ENCODE measurements at places on chromosomes 3 and 15.

DNA sequence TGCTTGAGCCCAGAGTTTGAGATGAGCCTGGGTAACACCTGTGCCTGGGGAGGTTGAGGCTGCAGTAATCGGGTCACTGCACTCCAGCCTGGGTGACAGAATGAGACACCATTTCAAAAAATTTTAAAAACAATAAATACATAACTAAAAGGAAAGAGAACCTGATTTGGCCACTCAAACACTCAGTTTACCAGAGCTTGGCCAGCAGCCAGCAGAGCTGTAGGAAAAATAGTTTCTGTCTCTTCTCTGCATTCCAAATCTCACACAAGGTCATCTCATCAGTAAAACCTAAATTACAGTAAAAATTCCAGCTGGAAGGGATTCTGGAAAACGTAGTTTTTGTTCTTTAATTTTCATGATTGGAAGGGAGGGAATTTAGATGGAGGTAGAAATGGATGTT is 7.8 kb upstream of the PPM1L start:
- DNase-seq, result no peak

- DNase-seq, result no peak
These were observed 14.2 kb downstream of the IRAK2 start for GRCh38 chr3:10178892-10179291.

- DNase-seq, result peak; percentile 0
These were observed 124.4 kb downstream of the HCN4 start for GRCh38 chr15:73244333-73244732.

GRCh38 chr15:44738340-44738984 is 2.1 kb downstream of the TRIM69 start:
- DNase-seq, result peak; percentile 78

- no peak for DNase-seq
These were observed 179.6 kb downstream of the FEZF2 start for GRCh38 chr3:62193586-62194345.

- no peak for DNase-seq
These were observed 73.7 kb upstream of the SLCO2A1 start for GRCh38 chr3:134103470-134103869.

DNA sequence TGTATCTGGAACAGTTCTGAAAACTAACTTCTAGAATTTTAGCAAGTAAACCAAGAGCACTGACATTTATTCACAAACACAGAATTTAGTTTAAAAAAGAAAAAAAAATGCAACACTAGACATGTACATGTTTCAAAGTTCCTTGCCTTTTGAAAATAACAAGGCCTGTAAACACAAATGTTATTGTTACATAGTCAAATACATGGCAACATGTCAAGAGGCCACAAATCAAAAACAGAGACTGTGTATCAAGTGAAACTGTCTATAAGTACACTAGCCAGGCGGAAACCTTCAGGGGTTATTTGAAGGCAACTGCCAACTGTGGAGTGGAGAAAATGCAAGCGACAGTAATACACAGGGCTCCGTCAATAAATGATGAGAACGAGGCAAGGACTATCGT is 547.6 kb downstream of the FOXP1 start:
- DNase-seq, result no peak

DNA sequence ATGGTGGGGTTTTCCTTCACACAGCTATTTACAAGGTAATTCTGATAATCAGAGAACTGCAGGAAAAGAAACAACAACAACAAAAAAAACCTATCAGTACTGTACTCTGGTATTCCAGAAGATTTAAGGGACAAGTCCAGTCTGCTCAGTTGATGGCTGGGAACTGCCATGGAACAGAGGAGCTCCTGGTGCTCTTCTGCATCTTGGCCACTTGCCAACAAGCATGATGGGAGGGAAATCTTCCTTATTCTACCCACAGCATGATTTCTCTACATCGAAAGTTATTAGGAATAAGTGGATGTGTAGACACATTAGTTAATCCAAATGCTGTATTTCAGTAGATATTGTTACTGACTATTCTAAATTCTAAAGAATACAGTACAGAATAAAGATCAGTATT is 51.7 kb downstream of the RASGRP1 start:
- no peak for DNase-seq

GRCh38 chr3:38165722-38166387 is 518 bp downstream of the OXSR1 start:
- DNase-seq, result no peak

- no peak for DNase-seq
These were observed at the start of gene RYR3 for GRCh38 chr15:33310481-33311311. TSS of gene RYR3 (plus strand) at chr15:33310967. CDS start at chr15:33311046, 79 bp downstream.

DNA sequence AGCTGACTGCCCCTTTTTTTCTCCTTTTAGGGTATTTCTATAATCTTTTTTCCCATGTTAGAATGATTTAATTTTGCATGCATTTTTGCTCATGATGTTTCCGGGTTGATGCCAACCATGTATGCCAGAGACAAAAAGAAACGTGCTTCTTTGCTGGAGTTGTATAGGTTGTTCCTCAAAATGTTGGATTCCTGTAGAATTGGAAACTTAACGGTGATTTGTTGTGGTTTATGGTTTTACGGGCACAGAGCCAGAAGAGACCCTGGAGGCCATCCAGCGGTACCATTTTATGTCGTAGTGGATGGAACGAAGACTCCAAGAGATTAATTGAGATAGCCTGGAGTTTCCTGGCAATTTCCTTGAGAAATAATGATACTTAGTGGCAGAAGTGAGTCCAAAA is 481.5 kb upstream of the RGMA start:
- DNase-seq, result no peak

DNA sequence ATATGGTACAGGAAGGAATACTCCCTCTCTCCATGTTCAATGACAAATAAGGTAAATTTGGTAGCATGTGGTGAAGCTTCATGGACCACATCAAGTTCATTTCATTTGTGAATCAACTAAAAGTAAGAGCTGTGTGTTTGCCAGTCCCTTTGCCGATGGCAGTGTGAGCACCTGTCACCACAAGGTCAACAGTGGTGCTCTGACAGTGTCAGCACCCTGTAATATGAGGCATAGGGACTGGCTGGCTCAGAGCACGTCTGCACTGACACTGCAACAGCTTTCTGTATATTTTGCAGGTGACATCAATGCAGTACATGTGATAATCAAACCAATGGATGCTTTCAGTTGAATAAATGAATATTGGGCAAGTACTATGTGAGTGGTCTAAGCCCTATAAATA is 852.4 kb downstream of the TUSC7 start:
- DNase-seq, result no peak

DNA sequence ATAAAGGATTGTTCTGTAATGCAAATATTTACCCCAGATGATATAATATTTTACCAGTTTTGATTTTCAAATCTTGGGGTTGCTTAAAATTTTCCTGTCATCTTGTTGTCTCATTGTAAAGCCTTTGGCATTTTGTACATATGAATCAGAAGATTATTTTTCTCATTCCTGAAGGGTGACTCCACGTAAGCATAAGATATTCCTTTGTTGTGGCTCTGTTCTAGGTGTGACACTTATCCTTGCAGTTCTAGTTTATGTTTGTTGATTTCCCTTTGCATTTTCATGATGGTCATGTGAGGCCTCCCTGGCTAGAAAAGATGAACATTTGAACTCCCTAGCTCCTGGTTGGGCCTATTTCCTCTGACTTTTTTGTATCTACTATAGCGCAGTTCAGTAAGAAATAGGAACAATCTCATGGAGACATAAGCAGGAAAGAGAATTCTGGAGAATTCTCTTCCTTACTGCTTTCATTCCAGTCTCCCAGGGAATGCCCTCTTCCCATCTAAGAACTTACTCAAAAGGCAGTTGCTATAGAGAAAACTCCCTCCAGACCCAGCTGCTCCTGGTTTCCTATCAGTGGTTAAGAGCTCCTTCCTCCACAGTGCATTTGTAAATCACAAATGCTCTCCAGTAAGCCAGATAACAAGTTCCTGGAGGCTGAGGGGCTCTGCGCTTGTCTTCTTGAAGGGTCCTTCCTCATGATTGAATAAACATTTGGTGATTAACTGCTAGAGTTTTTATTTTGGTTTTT is 124.7 kb downstream of the WNT5A start:
- DNase-seq, result no peak

DNA sequence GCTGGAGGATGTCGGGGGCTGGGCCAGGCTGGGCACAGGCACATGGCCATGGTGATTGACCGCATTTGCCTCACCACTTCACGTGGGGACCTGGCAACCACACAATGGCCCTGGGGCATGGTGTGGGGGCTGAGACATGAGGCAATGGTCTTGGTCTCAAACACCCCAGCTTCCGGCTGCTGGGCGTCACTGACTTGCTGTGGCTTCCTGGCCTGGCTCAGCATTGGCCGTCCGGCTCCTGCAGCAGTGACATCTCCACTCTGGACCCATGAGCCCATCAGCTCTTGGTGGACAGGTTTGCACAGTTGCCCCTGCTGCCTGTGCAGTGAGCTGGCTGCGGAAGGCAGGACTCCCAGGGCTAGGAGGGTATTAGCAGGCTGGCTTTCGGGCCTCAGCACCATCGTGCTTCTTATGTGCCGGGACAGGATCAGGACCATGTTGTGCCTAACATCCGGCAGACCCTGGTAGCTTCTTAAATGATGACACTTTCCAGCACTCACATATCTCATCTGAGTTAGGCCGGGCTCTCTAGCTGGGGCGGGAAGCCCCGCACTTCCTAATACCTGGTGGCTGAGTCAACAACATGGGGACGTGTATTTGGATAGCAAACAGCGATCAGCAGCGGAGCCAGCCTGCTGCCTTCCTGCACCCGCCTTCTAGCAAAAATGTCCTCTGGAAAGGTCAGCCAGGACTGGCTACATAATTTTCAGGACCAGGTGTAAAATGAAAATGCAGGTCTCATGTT is 34.1 kb downstream of the ZNF710 start:
- DNase-seq, result peak; percentile 90

DNA sequence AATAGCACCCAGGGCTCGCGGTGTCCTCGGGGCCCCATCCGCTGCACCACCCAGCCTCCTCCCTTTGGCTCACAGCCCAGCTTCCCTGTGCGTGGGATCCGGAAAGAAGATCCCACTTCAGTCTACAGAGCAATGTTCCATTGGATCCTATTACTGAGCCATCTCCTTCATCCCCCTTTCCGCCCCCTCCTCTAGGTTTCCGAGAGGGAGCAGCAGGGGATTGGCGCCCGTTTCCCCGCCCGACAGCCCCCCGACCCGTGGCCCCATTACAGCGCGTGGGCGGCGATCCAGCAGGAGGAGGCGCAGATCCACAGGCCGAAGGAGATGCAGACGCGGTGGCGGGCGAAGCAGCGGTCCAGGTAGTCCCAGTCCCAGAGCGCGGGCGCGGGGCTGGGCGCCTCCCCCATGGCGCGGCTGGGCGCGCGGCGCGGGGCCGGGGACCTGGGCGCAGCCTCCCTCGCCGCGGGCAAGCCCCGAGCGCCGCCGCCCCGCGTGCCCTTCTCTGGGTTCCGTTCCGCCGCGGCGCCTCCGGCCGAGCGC is 340 bp downstream of the TMEM44 start:
- peak; percentile 20 for DNase-seq

DNA sequence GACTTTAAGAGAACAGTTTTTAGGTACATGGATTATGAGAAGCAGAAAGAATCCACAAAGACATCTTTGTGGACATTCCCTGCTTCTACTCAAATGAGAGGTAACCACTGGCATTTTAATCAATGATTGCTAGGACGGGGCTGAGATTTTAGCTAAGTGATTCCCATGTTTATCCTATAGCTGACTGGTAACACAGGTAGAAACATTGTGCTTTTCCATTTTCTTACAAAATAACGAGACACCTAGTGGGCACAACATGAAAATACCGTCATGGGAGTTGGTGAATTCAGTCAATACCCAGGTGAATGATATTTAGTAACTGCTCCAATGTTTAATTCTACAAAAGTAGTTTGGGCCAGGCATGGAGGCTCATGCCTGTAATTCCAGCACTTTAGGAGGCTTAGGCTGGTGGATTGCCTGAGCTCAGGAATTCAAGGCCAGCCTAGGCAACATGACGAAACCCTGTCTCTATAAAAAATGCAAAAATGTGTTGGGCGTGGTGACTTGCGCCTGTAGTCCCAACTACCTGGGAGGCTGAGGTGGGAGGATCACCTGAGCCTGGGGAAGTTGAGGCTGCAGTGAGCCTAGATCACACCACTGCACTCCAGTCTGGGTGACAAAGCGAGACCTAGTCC is 37.2 kb upstream of the DENND4A start:
- no peak for DNase-seq

- no peak for DNase-seq
These were observed 22.2 kb upstream of the CLEC3B start for GRCh38 chr3:45003859-45004258.

DNA sequence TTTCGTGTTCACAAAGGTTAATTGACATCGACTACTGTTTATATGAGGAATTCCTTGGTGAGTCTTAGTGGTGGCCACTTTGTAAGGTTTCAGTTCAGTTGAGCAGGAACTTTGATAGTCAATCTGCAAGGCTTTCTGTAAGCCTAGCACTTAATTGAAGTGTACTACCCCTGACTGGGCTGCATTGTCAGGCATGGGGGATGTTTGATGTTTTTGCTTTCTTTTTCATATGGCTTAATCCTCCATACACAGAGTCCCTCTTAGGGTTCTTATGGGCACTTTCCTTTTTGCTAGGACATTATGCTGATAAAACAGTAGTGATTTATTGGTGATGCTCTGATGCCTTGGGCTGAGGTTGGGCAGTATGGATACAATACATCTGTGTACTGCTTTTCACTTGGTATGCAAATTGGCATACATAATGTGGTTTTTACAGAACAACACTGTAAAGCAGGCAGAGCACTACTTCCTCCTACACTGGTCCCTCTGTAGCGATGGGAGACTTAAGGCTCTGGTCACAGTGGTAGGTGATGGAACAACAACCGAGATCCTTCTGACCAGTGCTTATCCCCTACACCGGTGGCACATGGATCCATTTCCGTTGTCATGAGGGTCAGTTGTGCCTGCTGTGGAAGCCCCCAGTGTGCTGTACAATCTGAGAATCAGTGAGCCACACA is 261.0 kb downstream of the MFSD1 start:
- DNase-seq, result no peak

All from suppressor macrophage treated with lipopolysaccharide for 4 hours (primary cell).